ENCODE measurements at places on chromosomes 16 and 17.

GRCh38 chr17:7404737-7405349 lies 946 bp upstream of the TMEM256 start:
- peak; percentile 21 for DNase-seq

GRCh38 chr16:85615014-85615851 lies 2.1 kb downstream of the GSE1 start:
- no peak for DNase-seq

- DNase-seq: no peak
Measured at GRCh38 chr17:30381340-30381659, 2.6 kb downstream of the CPD start.

GRCh38 chr16:58741166-58741565 lies 7.0 kb upstream of the GOT2 start:
- no peak for DNase-seq

- no peak for DNase-seq
Measured at GRCh38 chr16:27737513-27737912, 187.6 kb downstream of the KATNIP start.

DNA sequence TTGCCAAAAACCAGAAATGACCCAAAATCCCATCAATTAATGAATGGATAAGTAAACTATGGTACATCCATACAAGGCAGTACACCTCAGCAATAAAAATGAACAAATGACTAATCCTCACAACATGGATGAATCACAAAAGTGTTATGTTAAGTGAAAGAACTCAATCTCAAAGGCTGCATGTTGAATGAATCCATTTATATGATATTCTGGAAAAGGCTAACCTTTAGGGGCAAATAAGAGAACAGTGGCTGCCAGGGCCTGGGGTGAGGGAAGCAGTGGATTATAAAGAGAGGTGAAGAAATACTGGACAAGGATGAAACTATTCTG lies 46.1 kb upstream of the MSI2 start:
- DNase-seq: peak; percentile 45

GRCh38 chr17:4520894-4521600 lies 22.4 kb downstream of the SPNS2 start:
- no peak for DNase-seq

DNA sequence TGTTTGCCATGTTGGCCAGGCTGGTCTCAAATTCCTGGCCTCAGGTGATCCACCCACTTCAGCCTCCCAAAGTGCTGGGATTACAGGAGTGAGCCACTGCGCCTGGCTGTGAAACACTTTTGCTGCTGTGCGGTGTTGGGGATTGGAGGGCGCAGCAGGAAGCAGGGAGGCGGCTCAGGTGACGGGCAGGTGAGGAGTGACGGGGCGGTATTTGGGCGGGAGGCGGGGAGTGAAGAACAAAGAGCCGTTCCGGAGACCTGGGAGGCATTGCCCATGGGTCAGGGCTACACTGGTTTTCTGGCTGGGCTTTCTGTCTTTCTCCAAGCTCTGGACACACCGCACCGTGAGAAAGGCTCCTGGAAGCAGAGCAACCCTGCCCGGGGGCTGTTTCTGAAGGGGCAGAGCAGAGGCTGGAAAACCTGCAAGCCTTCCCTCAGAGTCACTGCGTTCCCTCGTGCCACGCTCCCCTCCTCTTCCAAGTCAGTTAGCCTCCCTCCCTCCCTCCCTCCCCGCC lies 22.1 kb downstream of the CRISPLD2 start:
- no peak for DNase-seq

GRCh38 chr17:31541559-31541958 lies 150.1 kb downstream of the RAB11FIP4 start:
- no peak for DNase-seq

- DNase-seq: no peak
Measured at GRCh38 chr17:44383363-44383762, 6.1 kb downstream of the ITGA2B start.

DNA sequence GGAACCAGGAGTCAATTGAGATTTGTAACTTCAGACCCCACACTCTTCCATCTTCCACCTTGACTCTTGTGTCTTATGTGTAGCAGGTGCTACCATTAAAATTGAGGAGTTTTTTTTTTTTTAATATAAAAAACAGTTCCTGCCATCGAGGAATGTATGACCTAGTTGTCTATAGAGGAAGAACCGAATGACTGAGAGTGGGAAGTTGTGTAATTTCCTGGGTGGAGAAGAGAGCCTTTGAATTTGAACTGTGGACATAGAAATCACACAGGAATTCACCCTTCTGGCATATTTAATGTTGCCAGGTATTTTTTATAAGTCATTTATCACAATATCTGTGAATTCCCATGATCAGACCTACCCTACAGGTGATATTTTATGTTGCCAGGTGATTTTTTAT lies 22.0 kb downstream of the SP2 start:
- DNase-seq: no peak

GRCh38 chr16:19808061-19808641 lies 76.5 kb downstream of the GPRC5B start:
- no peak for DNase-seq

GRCh38 chr17:31825961-31826691 lies 32.9 kb downstream of the COPRS start:
- peak; percentile 54 for DNase-seq

- no peak for DNase-seq
Measured at GRCh38 chr17:17763136-17763535, 73.7 kb downstream of the SREBF1 start.

DNA sequence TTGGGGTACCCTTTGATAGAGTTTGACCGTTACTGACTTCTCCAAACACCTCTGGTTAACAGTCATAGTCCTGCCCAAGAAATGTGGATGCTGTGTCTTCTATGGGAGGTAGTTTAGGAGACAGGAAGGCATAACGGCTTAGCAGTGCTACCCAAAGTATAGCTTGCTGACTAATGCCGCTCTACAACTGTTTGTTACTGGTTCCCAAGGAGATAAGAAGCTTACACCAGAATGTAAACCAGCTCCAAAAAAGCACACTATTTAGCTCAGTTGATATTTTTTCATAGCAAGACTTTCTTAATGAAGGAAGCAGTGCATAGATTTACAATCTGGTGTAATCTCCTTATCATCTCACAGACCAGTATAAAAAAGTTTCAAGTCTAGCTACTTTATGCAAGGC lies 95.7 kb downstream of the HS3ST3B1 start:
- peak; percentile 34 for DNase-seq

- no peak for DNase-seq
Measured at GRCh38 chr17:56624309-56624708, 30.8 kb downstream of the NOG start.

GRCh38 chr17:41512546-41513167 lies 6.0 kb downstream of the KRT15 start:
- no peak for DNase-seq

GRCh38 chr17:10072556-10073425 lies 125.6 kb downstream of the GAS7 start:
- DNase-seq: no peak

DNA sequence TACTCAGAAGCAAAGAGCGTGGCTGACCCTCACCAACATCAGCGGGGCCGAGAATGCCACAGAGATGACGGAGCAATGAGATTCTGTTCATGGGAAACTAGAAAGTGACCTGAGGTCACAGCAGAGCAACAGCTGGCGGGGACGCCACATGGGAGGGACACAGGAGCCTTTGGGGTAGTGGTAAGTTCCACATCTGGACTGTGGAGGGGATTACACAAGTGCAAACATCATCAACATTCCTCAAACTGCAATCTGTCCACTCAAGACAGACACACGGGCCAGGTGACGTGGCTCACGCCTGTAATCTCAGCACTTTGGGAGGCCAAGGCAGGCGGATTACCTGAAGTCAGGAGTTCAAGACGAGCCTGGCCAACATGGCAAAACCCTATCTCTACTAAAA lies 11.2 kb downstream of the HAGH start:
- DNase-seq: no peak

DNA sequence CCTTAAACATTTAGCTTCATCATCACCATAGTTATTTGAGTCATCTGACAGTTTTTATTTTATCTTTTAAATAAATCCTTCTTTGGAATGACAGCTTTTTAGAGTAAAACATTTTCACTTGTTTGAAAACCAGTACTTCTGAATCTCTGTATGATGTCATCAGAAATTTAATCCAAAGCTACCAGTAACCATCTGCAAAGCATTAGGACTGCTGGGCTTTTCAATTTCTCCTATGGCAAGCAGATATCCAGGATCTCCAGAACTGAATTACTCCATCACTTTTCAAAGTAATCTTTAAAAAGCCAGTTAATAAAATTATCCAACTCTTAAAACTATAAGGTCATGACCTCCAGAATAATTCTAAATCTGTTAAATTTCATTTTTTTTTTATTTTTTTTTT lies 51.5 kb downstream of the CHCT1 start:
- peak; percentile 50 for DNase-seq

All from fibroblast of mammary gland (primary cell).